Stimulated activated CD4-positive, alpha-beta T cell treated with anti-CD3 and anti-CD28 coated beads, Interleukin-2, amount 100 ng/mL, for 24 hours (primary cell): ENCODE measurements at places on chromosomes 7 and 10.

DNA sequence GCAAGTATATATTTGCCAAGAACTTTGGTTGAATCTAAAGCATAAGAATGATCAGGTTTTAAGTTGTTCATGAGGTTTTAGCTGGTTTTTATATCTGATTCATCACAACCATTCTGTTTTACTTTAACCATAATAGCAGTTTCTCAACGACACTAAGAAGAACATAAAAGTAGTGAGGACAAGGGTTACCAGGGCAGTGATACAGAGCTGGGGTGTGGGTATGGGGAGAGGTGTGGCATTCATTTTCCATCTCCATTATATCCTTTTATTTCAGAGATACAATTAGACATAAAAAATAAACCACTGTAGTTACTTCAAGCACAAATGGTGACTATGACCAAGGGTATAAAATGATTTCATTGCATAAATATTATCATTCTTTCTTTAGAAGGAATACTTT lies 149.8 kb upstream of the STEAP4 start:
- no peak for DNase-seq

- DNase-seq, result no peak
Measured at GRCh38 chr7:127845522-127846214, 185.6 kb downstream of the LRRC4 start.

- no peak for DNase-seq
Measured at GRCh38 chr10:120478386-120478785, 21.4 kb downstream of the PLPP4 start.

- DNase-seq, result no peak
Measured at GRCh38 chr7:94941844-94942632, 34.6 kb downstream of the PPP1R9A start.

DNA sequence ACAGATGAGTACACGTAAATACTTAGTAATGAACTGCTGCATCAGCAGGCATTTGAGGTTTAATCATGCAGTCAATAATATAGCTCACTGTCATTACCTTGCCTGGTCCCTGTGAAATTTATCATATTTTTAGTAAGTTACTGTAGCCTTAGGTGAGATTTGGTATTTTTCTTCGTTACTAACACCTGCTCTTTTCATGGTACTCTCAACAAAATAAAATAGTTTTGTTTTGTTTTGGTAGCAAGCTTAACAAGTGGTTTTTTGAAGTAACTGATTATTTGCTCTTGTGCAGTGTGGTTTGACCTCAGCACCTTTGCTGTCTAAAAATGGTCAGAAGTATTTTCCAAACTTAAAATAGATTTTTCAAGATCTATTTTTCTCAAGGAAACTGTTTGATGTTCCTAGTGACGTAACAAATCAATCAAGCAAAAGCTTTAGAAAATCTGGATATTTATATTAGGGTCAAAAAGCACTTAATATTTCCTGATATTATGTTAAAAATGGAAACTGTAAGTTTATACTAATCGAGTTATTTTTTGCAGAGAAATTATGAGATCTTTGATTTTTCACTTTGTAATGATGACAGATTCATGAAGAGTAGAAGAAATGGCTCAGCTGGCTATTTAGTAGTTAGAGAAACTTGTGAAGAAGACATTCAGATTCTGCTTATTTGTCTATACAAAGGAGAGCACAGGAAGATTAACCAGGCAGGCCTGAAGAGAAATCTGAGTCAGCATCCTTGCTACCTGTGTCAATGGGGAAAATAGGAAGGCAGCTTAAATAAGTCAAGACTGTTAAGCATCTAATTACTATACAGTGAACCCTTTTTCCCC lies 21.0 kb upstream of the RPA3 start:
- no peak for DNase-seq

- DNase-seq, result no peak
Measured at GRCh38 chr7:42431873-42432272, 194.9 kb upstream of the GLI3 start.
